ENCODE measurements at places on chromosomes 2 and 18. TPM values are rescaled to one million over a fixed set of nuclear protein-coding genes. Genes with fewer than 3 reads are reported as not detected.

- no peak for DNase-seq
- H3K27ac ChIP-seq: no peak overlapping the region
- H3K27me3 ChIP-seq: peaks cover 6% of the 10 kb centered on the region
- H3K4me1 ChIP-seq: no peaks in the 10 kb centered on the region
Observed at GRCh38 chr2:150472511-150472899, 15.0 kb downstream of the RND3 start.

Gene NCL
- 2,118 TPM for total RNA-seq

Gene LNPK
- 35.7 TPM for total RNA-seq

DNA sequence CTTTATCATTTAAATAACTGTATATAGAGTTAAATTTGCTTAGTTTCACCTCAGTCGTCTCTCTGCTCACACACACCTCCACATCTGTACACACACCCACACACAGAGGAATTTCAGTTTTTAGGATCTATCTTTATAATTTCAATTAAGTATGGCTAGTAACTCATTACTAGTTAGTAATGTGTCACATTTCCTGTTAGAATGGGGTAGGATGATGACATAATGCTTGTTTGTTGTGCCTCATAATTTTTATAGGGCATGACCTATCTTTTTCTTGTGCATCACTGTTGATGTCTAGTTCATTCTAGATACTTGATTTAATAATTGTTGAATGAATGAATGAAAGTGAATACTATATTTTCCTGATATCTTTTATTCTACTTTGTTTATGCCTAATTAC, 108.6 kb downstream of the AGPS start:
- peaks cover 15% of the 10 kb centered on the region for H3K36me3 ChIP-seq
- no peak for DNase-seq
- no peak overlapping the region for H3K27ac ChIP-seq
- H3K27me3 ChIP-seq: no peaks in the 10 kb centered on the region
- peaks cover 5% of the 10 kb centered on the region for H3K4me1 ChIP-seq

- H3K4me3 ChIP-seq: no peak overlapping the region
- no peaks in the 10 kb centered on the region for H3K36me3 ChIP-seq
- H3K27ac ChIP-seq: no peak overlapping the region
- H3K4me1 ChIP-seq: no peaks in the 10 kb centered on the region
- DNase-seq: no peak
Observed at GRCh38 chr2:149692961-149693396, 105.4 kb upstream of the MMADHC start.

Gene EPG5
- total RNA-seq: 12.9 TPM

- H3K27me3 ChIP-seq: no peaks in the 10 kb centered on the region
- DNase-seq: no peak
- no peaks in the 10 kb centered on the region for H3K36me3 ChIP-seq
Observed at GRCh38 chr18:40576507-40577115, 1378.4 kb upstream of the PIK3C3 start.

GRCh38 chr18:75209951-75210258, 692 bp upstream of the TSHZ1 start:
- no peak for DNase-seq
- peak overlapping the region; percentile 94 for H3K27ac ChIP-seq
- peaks cover 26% of the 10 kb centered on the region for H3K27me3 ChIP-seq
- H3K4me3 ChIP-seq: peak overlapping the region; percentile 95
- H3K36me3 ChIP-seq: peaks cover 7% of the 10 kb centered on the region
- H3K4me1 ChIP-seq: peaks cover 59% of the 10 kb centered on the region

GRCh38 chr2:241959751-241960269, 90.3 kb downstream of the RTP5 start:
- H3K27ac ChIP-seq: no peak overlapping the region
- H3K4me1 ChIP-seq: peaks cover 16% of the 10 kb centered on the region
- DNase-seq: no peak
- no peaks in the 10 kb centered on the region for H3K27me3 ChIP-seq

- peaks cover 11% of the 10 kb centered on the region for H3K27me3 ChIP-seq
- no peaks in the 10 kb centered on the region for H3K4me1 ChIP-seq
- DNase-seq: peak; percentile 18
- H3K4me3 ChIP-seq: no peak overlapping the region
- H3K36me3 ChIP-seq: no peaks in the 10 kb centered on the region
Observed at GRCh38 chr2:233801357-233802131, 23.4 kb downstream of the MROH2A start.

Gene FNDC4
- total RNA-seq: not detected

DNA sequence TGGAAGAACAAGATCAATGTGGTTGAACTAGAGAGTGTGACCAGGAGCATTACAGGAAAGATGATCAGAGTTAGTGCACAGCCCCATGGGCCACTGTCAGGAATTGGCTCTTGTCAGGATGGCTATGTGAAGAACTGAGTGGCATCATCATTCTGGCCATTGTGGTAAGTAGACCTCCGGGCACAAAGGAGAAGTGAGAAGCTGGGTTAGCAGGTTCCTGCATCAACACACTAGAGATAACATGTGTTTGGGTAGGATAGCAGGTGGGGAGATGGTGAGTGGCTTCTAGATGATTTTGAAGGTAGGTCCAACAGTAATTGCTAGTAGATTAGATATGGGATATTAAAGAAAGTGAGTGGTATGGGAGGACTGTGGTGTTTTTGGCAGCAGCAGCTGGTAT, 408.2 kb downstream of the TSN start:
- H3K4me1 ChIP-seq: no peaks in the 10 kb centered on the region
- H3K4me3 ChIP-seq: no peak overlapping the region
- no peak for DNase-seq
- H3K36me3 ChIP-seq: no peaks in the 10 kb centered on the region
- H3K27ac ChIP-seq: no peak overlapping the region

Data from activated naive CD8-positive, alpha-beta T cell treated with anti-CD3 and anti-CD28 coated beads for 36 hours (primary cell).